ENCODE measurements at places on chromosomes 7 and 10. TPM values are rescaled to one million over a fixed set of nuclear protein-coding genes. Genes with fewer than 3 reads are reported as not detected.

The SPDYE16 gene
- not detected for total RNA-seq

The FKBP6 gene
- total RNA-seq: not detected

The MMRN2 gene
- total RNA-seq: 430 TPM

The SPDYE2 gene
- not detected for total RNA-seq

The ARHGAP22 gene
- 72.1 TPM for total RNA-seq

The DRGX gene
- total RNA-seq: not detected

The OR2A7 gene
- under 0.01 TPM for total RNA-seq
